ENCODE measurements at places on chromosomes 3 and 15. TPM values are rescaled to one million over a fixed set of nuclear protein-coding genes. Genes with fewer than 3 reads are reported as not detected.

SI gene
- total RNA-seq = not detected

AADACL2 gene
- not detected for total RNA-seq

ZPLD1 gene
- total RNA-seq = not detected

PP2D1 gene
- total RNA-seq = not detected

TNIK gene
- total RNA-seq = 7.3 TPM

AQP9 gene
- not detected for total RNA-seq

DUOXA2 gene
- not detected for total RNA-seq

CCDC191 gene
- 0.80 TPM for total RNA-seq

AHSG gene
- total RNA-seq = not detected

NR1I2 gene
- 0.05 TPM for total RNA-seq

TRIM59 gene
- 28.0 TPM for total RNA-seq

CACNA2D3 gene
- total RNA-seq = not detected

VIPR1 gene
- not detected for total RNA-seq

WNT5A gene
- total RNA-seq = 0.93 TPM

HTR3E gene
- not detected for total RNA-seq

TIMP4 gene
- 0.98 TPM for total RNA-seq

ZMYND10 gene
- not detected for total RNA-seq

AADAC gene
- 0.87 TPM for total RNA-seq

NUDT16 gene
- total RNA-seq = 10.6 TPM

EFHB gene
- not detected for total RNA-seq

MLF1 gene
- 10.1 TPM for total RNA-seq

CLDN11 gene
- total RNA-seq = 446 TPM

SOX14 gene
- total RNA-seq = not detected

HGD gene
- 0.20 TPM for total RNA-seq

CACNA1D gene
- total RNA-seq = not detected

GRM7 gene
- total RNA-seq = not detected

FOXB1 gene
- total RNA-seq = not detected

CCDC54 gene
- not detected for total RNA-seq

PLCD1 gene
- total RNA-seq = 11.5 TPM

NSMCE3 gene
- total RNA-seq = 8.9 TPM

WDR72 gene
- total RNA-seq = not detected

PTPRG gene
- 24.6 TPM for total RNA-seq

DAZL gene
- total RNA-seq = not detected

CILP gene
- not detected for total RNA-seq

FAM131A gene
- total RNA-seq = 34.4 TPM

MESP2 gene
- not detected for total RNA-seq

ABI3BP gene
- total RNA-seq = 8.5 TPM

TGM4 gene
- 0.07 TPM for total RNA-seq

RAB5A gene
- total RNA-seq = 53.8 TPM

KNL1 gene
- total RNA-seq = 30.9 TPM

FRMD5 gene
- total RNA-seq = 0.54 TPM

All from mammary microvascular endothelial cell (primary cell).